ENCODE measurements at places on chromosomes 12 and 14.

DNA sequence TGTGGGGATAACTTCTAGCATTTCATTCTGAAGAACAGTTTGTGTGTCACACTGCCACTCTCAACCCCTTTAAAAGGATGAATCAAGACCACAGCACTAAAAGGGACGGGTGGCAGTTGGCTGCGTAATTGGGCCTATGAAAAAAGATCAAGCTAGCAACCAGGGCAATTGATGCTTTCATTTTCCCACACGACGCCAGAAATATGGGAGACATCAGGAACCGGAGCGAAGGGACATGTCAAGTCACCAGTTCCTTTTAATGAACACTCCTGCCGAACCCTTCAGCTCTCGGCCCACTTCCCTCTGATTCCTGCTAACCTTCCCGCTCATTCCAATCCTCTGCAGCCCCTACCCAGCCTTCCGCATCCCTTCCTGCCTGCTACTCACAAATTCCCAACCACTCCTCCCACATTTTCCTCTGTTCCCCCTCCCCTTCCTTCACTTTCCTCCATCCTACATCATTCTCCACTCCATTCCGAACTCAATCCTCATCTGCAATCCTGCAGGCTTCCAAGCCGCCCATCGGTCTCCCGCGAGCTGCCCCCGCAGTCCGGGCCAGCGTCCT, 753 bp downstream of the CSRNP2 start:
- peak; percentile 19 for DNase-seq

DNA sequence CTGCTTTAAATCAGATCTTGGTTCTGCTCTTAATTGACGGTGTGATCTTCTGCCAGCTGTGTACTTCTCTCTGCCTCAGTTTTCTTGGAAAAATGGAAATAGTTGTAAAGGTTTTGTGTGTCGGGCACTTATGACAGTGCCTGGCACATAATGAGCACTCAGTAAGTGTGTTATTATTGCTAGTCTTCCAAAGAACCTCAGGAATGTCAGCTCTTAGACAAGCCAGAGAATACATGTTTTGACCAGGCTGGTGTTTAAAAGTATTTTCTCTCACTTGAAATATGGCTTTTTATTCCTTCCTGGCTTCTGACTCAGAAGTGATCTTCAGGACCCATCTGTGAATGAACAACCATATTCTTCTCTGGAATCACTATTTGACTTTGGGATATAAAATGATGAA, 304.1 kb downstream of the SNAPC1 start:
- no peak for DNase-seq

- DNase-seq = no peak
Measured at GRCh38 chr14:51806026-51807023, 54.1 kb upstream of the GNG2 start.

DNA sequence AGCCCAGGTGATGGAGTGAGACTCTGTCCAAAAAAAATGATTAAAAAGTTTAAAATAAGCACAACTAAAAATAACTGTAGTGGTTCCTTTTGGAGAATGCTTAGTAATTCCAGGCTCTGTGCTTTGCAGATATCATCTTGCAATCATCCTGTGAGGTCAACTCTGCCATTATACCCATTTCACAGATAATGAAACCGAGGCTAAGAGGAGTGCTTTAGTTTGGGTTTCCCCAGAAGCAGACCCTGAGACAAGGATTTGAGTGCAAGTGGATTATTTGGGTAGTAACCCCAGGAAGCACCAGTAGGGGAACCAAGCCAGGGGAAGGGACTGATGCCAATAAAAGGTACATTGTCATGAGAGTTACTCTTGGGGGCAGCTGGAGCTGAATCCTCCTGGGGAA, 44.7 kb downstream of the RIN3 start:
- DNase-seq = no peak

GRCh38 chr12:55847603-55848291, 5.0 kb upstream of the MMP19 start:
- DNase-seq = no peak

DNA sequence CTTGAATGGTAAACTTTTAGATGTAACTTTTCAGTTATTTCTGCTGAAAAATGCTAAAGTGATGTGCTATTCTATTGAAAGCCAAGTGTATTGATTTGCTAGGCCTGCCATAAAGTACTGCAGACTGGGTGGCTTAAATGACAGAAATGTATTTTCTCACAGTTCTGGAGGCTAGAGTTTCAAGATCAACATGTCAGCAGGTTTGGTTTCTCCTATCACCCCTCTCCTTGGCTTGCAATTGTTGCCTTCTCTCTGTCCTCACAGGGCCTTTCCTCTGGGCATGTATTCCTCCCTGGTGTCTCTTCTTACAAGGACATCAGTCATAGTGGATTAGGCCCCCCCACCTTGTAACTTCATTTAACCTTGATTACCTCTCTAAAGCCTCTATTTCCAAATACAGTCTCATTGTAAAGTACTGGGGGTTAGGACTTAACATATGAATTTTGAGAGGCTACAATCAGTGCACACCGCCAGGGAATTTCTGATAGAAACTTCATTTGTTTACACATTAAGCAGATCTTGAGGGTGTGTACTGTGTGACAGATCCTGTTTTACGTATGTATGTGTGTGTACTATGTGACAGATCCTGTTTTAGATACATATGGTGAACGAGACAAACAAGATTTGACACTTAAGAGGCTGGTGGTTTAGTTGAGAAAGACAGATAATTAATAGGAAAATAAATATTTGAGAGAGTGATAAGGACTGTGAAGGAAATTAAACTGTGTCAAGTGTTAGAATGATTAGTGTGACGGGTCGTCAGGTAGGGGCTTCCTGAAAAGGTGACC, 49.5 kb downstream of the ADIPOR2 start:
- no peak for DNase-seq

GRCh38 chr12:78963439-78964227, 99.1 kb downstream of the SYT1 start:
- DNase-seq = no peak

- no peak for DNase-seq
Measured at GRCh38 chr12:107129315-107129930, 36.1 kb upstream of the CRY1 start.

- no peak for DNase-seq
Measured at GRCh38 chr12:131799828-131800593, 28.2 kb upstream of the MMP17 start.

DNA sequence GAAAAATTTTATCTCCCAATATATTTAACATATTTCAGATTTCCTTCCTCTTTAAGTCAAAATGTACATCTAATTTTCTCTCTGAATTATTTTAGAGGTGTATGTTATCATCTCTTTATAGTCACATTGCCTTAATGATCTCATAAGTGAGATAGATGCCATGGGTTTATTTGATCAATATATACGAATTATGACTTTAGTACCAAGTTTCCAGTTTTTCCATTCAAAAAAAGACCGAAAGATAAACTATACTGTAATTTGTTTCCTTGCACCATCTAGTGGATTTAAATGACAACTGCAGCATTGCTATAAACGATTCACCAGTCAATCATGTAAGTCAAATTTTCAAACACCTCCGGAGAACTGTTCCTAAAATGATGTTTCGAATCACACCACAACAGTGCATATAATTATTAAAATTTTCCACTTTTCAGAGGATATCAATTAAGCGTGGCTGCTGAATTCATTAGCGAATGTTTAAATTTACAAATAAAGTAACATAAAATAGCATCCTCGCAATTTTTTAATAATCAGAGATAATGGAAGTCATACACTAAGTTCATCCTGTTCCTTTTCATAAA, 419 bp upstream of the ATXN7L3B start:
- DNase-seq = no peak

DNA sequence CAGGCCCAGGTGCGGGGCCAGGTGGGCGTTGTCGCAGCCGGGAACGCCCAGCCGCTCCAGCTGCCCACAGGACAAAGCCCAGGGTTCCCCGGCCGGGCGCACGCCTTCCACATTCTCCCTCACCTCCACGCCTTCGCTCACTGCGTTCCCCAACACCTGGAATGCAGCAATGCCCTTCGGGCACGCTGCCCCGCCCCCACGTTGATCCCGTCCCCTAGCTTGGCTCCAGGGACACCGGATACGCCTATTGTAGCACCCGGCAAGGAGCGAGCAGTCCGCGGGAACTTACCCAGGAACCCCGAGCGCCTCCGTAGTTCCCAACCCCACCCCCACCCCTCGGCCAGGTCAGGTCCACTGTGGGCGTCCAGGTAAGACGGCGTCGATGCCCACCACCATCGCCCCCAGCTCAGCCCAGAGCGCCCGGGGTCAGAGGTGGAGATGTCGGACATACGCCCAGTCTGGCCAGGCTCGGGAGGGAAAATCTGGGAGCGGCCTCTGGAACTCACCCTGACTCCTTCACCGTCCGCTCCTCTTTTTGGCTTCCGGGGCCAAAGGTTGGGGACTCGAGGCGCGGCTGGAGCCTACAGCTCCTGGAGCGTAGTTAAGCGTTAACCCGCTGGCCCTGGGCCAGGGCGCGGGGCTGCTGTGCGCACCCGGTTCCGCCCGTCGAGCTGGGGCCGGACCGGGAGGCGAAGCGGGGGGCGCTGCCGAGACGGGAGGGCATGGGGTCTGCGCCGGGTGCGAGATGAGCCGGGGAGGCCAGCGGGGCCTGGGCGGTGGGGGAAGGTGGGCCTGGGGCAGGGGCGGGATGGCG, 594 bp upstream of the CEP170B start:
- DNase-seq = no peak

- DNase-seq = no peak
Measured at GRCh38 chr12:112198120-112198733, 72.9 kb downstream of the TRAFD1 start.

GRCh38 chr14:104895786-104896661, 28.7 kb upstream of the PLD4 start:
- DNase-seq = peak; percentile 72

GRCh38 chr14:48747561-48748089, 838.6 kb downstream of the RPS29 start:
- DNase-seq = no peak

GRCh38 chr12:42534184-42534838, 55.2 kb downstream of the PRICKLE1 start:
- DNase-seq = no peak

- no peak for DNase-seq
Measured at GRCh38 chr14:94773655-94774343, 3.9 kb upstream of the GSC start.

DNA sequence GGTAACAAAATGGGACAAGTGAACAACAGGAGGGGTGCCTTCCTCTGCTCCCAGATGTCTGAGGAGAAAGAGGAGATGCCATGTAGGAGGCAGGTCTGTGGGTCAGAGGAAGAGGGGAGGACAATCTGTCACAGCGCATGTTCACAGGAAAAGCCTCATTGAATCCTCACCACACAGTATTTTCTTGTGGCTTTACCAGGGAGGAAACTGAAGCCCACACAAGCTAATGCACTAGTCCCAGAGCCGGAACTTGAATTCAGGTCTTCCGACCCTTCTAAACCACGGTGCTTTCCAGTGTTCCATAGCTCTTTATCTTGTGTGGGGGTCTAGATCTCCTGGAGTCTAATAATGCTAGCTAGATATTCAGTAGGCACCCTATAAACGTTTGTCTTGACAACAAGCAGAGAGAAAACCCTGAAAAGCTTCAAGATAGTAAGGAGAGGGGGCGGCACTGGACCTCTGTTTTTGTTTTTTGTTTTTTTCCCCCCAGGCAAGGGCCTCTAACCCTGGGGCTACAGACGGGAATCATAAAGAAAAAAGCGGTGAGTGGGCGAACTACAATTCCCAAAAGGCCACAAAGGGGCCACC, 371 bp upstream of the SHMT2 start:
- DNase-seq = no peak

- no peak for DNase-seq
Measured at GRCh38 chr12:128442096-128442495, 175.1 kb downstream of the TMEM132C start.

DNA sequence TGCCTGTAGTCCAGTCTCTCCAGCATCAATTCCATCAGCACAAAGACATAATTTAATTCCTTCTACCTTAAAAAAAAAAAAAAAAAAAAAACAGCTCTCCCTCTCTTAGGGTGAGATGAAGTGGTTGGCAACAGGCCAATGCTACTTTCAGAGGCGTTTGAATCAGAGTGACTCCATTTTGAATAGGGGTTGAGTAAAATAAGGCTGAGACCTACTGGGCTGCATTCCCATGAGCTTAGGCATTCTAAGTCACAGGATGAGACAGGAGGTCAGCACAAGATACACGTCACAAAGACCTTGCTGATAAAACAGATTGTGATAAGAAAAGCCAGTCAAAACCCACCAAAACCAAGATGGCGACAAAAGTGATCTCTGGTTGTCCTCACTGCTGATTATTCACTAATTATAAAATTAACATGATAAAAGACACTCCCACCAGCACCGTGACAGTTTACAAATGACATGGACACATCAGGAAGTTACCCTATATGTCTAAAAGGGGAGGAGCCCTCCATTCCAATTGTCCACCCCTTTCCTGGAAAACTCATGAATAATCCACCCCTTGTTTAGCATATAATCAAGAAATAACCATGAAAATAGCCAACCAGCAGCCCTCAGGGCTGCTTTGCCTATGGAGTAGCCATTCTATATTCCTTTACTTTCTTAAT, 6.9 kb upstream of the TCL1B start:
- DNase-seq = peak; percentile 40

- DNase-seq = no peak
Measured at GRCh38 chr12:96121271-96121711, 72.9 kb upstream of the ELK3 start.

DNA sequence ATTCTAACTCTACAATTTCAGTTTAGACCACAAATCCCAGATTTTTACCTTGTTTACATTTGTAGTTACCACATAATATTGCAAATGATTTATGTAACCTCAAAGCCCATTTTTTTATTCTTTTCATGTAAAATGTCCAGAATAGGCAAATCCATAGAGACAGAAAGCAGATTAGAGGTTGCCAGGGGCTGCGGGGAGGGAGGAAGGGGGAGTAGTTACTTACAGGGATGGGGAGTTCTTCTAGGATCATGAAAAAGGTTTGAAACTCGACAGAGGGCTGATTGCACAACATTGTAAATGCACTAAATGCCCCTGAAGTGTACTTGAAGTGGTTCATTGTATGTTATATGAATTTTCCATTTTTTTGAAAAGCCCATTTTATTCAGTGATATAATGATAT, 66.5 kb downstream of the PPP2R5C start:
- no peak for DNase-seq

GRCh38 chr14:105891631-105892452, 365.5 kb downstream of the TMEM121 start:
- DNase-seq = no peak

DNA sequence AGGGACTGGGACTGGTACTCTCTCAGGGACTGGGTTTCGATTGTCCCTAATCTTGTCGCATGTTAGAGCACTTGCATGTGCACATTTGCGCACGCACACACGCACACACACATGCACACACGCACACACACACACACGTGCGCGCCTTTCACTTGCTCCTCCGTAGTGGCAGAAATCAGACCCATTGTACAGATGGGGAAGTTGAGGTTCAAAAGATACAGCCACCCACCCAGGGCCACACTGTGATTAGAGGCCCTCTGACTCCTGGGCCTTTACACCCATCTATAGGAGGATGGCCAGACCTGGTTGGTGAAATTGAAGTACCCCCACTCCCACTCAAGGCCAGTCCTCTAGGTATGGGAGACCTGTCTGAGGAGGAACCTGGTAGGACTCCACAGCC, 167.8 kb upstream of the LHX5 start:
- DNase-seq = no peak

- DNase-seq = no peak
Measured at GRCh38 chr14:23814527-23815256, 138.9 kb upstream of the DHRS4 start.
